ENCODE measurements at places on chromosomes 6 and 20.

DNA sequence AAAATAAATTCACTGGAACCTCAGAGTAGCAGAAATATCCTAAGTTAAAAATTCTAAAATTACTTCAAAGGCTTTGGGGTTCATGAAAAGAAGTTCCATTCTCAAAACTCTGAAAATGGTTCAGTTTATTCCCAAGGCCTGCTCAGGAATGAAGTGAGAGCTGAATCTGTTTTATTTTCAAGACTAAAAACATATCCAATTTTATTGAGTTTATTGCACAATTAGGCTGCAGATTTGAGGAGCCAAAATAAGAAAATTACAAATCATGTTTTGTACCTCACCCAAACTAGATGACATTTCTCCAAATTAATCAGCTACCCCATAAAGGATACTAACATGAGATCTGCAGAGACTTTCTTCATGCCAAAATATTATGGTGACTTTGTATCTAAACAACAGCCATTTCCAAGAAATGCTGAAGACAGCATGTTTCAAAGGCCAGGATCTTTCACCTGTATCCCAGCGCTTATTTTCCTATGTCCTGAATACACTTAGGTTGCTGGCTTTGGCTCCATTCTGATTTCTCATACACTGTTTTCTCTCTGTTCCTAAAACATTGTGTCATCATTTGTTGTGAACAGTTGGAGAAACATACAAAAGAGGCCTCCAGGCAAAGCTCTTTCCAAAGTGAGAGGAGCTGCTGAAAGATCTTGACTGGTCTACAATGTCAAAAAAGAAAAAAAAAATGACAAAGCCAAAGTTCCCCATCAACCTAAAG, 85.7 kb upstream of the F13A1 start:
- DNase-seq: no peak

DNA sequence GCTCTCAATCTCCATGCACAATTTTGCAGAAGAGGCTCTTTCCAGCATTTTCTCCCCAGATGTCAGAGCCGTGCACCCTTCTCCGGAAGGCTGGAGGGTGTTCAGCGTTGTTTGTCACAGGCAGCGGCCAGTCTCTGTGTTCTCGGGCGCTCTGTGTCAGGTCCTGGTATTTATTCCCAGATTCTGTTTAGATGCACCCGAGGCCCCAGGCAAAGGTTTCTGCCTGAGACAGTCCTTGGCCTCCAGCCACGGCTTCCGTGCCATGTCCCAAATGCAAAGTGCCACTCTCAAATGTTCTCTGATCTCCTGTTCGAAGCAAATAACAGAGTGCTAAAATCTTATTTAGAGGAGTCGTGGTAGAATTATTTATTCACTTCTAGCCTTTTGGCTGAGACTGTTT, 140.3 kb upstream of the AGPAT4 start:
- DNase-seq: no peak

- DNase-seq: no peak
These were observed 184.8 kb upstream of the ECI2 start for GRCh38 chr6:4319981-4320683.

GRCh38 chr6:168627506-168628175, 186.7 kb downstream of the SMOC2 start:
- no peak for DNase-seq
